IMR-90 (cell line): ENCODE measurements at places on chromosomes 12 and 14.
A peak's percentile ranks its signal among the peaks of the same experiment; 100 is the strongest.

DNA sequence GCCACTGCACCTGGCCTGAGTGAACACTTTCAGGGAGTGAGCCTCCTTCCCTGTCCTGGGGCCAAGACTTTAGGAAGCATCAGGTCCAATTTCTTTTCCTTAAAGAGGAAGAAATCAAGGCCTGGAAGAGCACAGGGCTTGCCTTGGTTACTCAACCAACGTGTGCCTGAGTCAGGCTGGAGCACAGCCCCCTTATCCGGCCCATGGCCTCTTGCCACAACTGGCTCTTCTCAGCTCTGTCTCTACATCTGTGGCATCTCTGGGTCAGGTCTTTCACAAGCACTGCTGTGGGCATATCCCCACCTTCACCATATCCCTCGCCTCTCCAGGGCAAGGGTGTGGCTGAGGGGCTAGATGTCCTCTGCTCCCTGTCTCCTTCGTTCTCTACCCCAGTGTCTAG is 6.8 kb downstream of the MYH6 start:
- no peak for DNase-seq

- peak; percentile 20 for DNase-seq
Measured at GRCh38 chr12:66002812-66003211, 127.7 kb downstream of the LLPH start.

DNA sequence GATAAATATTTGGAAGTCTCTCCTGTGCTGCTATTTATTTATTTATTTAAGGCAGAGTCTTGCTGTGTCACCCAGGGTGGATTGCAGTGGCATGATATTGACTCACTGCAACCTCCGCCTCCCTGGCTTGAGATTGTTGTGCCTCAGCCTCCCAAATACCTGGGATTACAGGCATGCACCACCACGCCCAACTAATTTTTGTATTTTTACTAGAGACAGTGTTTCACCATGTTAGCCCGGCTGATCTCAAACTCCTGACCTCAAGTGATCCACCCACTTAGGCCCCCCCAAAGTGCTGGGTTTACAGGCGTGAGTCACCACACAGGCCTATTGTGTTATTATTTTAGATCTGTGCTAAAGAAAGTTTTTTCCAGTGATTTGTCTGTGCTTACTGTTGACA is 225.2 kb downstream of the CCER1 start:
- peak; percentile 4 for DNase-seq

GRCh38 chr12:131671871-131672270 is 39.0 kb upstream of the SFSWAP start:
- no peak for DNase-seq

DNA sequence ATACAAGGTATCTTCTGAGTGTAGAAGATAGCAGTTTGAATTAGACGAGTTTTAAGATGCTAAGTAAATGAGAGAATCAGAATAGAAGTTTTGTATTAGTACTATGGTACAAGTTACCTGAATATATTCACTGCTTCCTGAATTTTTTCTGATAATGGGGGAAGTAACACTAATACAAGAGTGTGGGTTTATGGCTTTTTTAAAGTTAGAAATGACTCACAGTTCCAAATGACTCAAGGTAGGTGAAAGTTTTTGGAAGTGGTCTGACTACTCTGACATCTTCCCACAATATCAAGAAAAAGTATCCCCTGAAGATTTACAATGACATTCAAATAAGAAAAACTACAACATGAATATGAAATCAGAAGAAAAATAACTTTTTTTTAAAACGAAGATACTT is 123.7 kb upstream of the GARIN6 start:
- no peak for DNase-seq

- DNase-seq: no peak
Measured at GRCh38 chr14:70908935-70909641, 1.8 kb downstream of the PCNX1 start.

- DNase-seq: no peak
Measured at GRCh38 chr14:64723691-64724577, 19.7 kb downstream of the PLEKHG3 start.

- DNase-seq: no peak
Measured at GRCh38 chr12:131499864-131500190, 211.1 kb upstream of the SFSWAP start.
